ENCODE measurements at places on chromosomes 12 and 14. TPM values are rescaled to one million over a fixed set of nuclear protein-coding genes. Genes with fewer than 3 reads are reported as not detected.

MYF5 gene
- polyA plus RNA-seq = not detected

HOXC9 gene
- polyA plus RNA-seq = 0.26 TPM

DNA sequence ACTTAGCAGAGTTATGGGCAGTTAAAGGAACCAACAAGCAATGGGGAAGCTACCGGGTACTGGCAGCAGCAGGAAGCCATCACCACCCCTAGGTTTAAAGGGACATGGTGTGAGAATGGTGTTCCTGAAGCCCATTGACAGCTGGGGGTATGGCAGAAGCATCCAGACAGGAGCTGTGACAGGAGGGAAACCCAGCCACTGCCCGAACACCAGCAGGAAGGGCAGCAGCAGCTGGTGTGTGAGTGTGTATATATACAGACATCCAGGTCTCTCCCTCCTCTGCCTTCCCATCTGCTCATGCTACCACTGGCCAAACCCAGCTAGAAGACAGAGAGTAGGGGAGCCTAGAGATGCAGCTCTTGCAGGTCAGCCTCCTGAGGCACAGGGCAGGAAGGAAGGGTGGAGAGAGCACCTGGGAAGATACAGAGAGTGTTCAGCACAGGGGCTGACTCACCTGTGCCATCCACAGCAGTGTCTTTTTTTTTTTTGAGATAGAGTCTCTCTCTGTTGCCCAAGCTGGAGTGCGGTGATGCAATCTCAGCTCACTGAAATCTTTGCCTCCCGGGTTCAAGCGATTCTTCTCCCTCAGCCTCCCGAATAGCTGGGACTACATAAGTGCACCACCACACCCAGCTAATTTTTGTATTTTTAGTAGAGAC, 9.2 kb upstream of the ADCK1 start:
- no peak overlapping the region for H3K4me3 ChIP-seq
- no peaks in the 10 kb centered on the region for H3K4me1 ChIP-seq
- no peak for DNase-seq
- no peak overlapping the region for H3K27ac ChIP-seq
- no peaks in the 10 kb centered on the region for H3K36me3 ChIP-seq
- H3K27me3 ChIP-seq = peaks cover 4% of the 10 kb centered on the region

GRCh38 chr14:80188571-80188970, 22.7 kb downstream of the DIO2 start:
- H3K36me3 ChIP-seq = no peaks in the 10 kb centered on the region
- no peak for DNase-seq
- H3K27me3 ChIP-seq = no peaks in the 10 kb centered on the region
- H3K4me1 ChIP-seq = no peaks in the 10 kb centered on the region
- no peak overlapping the region for H3K4me3 ChIP-seq
- H3K27ac ChIP-seq = no peak overlapping the region

DNA sequence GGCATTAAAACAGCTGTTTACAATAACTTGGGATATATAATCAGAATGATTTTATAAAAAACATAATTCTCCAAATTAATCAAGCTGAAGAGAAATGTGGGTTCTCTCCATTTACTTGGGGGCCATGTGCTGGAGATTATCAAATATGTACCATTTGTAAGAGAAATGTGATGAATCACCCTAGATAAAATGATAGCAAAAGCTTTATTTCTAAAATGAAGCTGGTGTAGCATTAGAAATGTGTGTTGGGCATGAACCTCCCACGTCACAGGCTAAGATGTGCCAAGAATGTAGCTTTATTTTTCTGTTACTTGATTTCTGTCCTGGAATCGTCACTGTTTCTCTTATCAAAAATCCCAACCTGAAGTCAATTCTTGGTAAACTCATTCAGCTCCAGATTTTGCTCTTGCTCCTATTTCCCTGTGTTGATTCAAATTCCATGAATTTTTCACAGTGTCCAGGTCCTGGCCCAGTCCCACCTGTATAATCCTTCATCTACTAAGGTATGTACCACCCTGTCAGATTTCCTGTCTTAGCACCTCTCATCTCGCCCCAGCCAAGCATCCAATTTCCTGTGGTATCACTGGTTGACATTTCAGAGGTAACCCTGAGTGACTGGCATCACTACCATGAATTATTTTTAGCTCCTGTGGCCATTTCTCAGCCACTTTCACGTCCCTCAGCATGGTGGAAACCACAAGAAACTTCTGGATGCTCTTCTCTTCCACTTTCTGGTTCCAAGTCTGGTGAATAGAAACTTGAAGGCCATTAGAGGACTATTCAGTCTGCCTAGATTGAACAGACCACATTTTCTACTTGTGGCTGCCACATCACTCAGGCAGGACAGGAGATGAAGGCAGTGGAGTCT, 103.6 kb upstream of the FLRT2 start:
- no peaks in the 10 kb centered on the region for H3K36me3 ChIP-seq
- H3K4me3 ChIP-seq = no peak overlapping the region
- no peak for DNase-seq
- H3K4me1 ChIP-seq = no peaks in the 10 kb centered on the region
- no peak overlapping the region for H3K27ac ChIP-seq

DNA sequence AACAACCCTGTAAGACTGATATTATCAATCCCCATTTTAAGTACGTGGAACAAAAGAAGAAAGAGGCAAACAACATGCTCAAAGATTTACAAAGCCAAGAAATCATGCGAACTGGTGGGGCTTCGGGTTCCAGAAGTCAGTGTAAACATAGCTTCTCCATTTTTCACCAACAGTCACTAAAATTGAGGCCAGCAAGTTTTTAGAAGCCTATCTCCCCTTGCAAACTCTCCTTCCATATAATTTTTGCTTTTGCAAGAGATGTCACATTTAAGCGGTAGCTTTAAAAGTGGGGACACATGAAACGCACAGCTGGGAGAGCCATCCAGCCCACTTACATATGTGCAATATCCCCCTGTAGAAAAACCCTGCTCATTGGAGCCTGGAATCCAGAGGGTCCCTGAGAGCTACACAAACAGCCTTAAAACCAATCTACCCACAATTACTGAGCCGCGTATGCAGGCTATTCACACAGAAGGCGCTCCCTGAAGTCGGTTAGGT, 797 bp downstream of the SLC11A2 start:
- peaks cover 6% of the 10 kb centered on the region for H3K4me1 ChIP-seq
- peak overlapping the region; percentile 95 for H3K27ac ChIP-seq
- H3K36me3 ChIP-seq = no peaks in the 10 kb centered on the region
- no peaks in the 10 kb centered on the region for H3K27me3 ChIP-seq
- DNase-seq = peak; percentile 32

- peak; percentile 57 for DNase-seq
- H3K4me1 ChIP-seq = no peaks in the 10 kb centered on the region
- no peaks in the 10 kb centered on the region for H3K36me3 ChIP-seq
- H3K27me3 ChIP-seq = no peaks in the 10 kb centered on the region
- H3K27ac ChIP-seq = no peak overlapping the region
Observed at GRCh38 chr12:92764831-92765230, 62.0 kb downstream of the PLEKHG7 start.

DNA sequence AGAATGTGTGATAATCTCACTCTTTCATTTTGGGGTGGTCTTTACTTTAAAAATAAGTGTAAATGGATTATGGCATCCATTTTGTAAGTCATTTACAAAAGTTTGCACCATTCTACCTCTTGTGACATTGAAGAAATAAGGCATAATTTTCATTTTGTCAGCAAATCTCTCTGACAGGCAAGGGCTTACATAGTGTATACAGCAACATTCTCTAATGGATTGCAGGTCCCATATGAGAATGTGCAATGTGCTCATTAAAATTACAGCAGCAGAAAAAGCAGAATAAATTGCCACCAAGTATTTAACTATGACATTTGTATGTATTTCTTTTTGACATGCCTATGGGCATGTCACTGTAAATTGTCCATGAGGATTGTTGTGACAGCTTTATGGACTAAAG, 223.6 kb downstream of the TMEM117 start:
- H3K27ac ChIP-seq = no peak overlapping the region
- no peak for DNase-seq
- no peaks in the 10 kb centered on the region for H3K27me3 ChIP-seq
- H3K4me3 ChIP-seq = no peak overlapping the region
- no peaks in the 10 kb centered on the region for H3K4me1 ChIP-seq

- peak overlapping the region; percentile 58 for H3K4me3 ChIP-seq
- H3K4me1 ChIP-seq = peaks cover 4% of the 10 kb centered on the region
- peak overlapping the region; percentile 58 for H3K27ac ChIP-seq
- H3K27me3 ChIP-seq = no peaks in the 10 kb centered on the region
- peak; percentile 21 for DNase-seq
Observed at GRCh38 chr12:122527478-122527944, 462 bp downstream of the KNTC1 start.

GRCh38 chr14:23359722-23360447, 5.1 kb downstream of the EFS start:
- H3K36me3 ChIP-seq = peaks cover 36% of the 10 kb centered on the region
- no peak overlapping the region for H3K4me3 ChIP-seq
- H3K27me3 ChIP-seq = no peaks in the 10 kb centered on the region
- H3K4me1 ChIP-seq = peaks cover 4% of the 10 kb centered on the region
- no peak for DNase-seq
- H3K27ac ChIP-seq = no peak overlapping the region
